ENCODE measurements at places on chromosomes 1 and 21.
A peak's percentile ranks its signal among the peaks of the same experiment; 100 is the strongest.

DNA sequence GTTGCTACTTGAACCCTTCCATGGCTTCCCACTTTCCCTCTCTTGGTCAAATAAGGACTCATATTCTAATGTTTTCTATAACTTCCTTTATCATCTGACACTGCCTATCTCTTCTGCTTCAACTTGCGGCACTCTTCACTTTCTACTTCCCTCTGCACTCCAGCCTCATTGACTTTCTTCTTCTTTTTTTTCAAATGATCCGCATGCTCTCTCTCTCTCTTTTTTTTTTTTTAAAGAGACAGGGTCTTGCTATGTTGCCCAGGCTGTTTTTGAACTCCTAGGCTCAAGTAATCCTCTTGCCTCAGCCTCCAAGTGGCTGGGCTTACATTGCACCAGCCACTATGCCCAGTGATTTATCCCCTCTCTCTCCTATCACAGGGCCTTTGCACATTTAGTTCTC is 7.3 kb upstream of the IL10 start:
- DNase-seq = no peak

- DNase-seq = no peak
Observed at GRCh38 chr1:170634293-170634692, 29.6 kb upstream of the PRRX1 start.

GRCh38 chr1:18942340-18942739 is 14.1 kb downstream of the IFFO2 start:
- DNase-seq = no peak

DNA sequence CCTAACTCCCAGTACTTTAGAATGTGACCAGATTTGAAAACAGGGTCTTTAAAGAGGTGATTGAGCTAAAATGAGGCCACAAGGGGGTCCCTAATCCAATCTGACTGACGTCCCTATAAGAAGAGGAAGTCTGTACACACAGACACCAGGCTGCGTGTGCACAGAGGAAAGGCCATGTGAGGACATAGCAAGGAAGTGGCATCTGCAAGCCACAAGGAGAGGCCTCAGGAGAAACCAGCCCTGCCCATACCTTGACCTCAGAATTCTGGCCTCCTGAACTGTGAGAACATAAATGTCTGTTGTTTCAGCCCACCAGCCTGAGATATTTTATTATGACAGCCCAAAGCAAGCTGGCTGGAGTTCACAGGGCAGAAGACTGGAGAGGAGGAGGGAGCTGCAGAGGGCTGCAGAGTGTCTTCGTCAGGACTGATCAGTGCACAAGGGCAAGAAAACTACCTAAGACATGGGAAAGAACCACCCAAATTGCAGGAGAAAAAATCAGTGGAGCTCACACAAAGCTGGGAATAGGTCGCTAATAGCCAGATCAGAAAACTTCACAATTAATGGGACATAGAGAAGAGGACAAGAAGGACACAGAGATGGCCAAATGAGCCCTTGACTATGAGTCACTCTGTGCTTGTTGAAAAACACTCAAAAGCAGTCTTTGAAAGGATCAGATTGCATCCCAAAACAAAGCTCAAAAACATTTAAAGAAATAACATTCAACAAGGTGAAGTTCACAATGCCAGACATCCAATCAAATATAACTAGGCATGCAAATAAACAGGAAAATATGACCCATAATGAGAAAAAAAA is 14.1 kb upstream of the WNT9A start:
- no peak for DNase-seq

DNA sequence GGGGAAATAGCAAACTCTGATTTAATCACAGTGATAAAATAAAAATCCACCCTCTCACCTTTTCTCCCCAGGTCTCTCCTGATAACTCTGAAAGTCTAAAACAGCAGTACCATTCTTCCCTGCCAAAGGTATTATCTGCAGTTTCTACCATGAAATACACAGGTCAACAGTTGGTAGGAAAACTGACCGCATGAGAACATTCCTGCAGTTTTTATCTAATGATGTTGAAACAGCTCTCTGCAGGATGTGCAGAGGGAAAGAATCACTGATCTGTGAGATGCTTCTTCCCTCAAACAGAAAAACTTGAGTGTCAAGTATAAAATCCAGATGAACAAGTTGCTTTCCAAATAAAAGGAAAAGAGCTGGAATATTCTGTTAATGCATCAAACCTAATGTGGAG is 39.1 kb downstream of the KCNJ6 start:
- DNase-seq = no peak

- no peak for DNase-seq
Observed at GRCh38 chr1:70518106-70518505, 107.0 kb downstream of the CTH start.

- DNase-seq = no peak
Observed at GRCh38 chr1:35797380-35797779, 10.4 kb upstream of the AGO4 start.

- no peak for DNase-seq
Observed at GRCh38 chr1:12776801-12777557, 3.4 kb downstream of the PRAMEF12 start.

DNA sequence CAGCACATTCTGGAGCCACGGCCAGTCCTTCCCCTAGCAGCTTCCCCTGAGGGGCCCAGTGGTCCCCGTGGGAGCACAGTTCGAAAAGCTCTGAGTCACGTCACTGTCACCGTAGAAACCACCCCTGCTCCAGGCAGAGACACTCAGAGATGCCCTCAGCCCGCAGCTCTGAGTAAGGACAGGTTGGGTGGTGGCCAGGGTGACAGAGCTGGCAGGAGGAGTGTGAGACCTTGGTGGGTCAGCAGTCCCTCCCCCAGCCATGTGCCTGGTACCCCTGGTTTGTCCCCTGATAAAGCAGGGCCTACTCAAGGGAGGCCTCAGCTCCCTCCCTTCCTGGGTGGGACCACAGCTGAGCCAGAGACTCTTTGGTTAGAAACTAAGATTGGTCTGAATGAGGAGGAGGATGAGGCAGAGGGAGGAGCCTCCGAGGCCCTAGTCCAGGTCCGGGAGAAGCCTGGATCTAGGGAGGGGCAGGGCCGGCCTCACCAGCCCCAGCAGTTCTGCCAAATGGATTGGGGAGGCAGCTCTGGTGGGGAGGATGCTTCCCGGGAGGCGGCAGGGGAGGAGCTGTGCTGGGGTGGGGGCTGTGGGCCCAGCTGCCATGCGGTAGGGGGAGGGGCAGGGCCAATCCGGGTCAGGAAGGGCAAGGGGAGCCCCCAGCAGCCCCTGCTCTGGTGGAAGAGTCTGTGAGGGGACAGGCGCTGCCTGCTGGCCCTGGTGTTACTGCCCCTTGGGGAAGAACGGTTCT is 55.2 kb downstream of the SLC9A1 start:
- peak; percentile 39 for DNase-seq

DNA sequence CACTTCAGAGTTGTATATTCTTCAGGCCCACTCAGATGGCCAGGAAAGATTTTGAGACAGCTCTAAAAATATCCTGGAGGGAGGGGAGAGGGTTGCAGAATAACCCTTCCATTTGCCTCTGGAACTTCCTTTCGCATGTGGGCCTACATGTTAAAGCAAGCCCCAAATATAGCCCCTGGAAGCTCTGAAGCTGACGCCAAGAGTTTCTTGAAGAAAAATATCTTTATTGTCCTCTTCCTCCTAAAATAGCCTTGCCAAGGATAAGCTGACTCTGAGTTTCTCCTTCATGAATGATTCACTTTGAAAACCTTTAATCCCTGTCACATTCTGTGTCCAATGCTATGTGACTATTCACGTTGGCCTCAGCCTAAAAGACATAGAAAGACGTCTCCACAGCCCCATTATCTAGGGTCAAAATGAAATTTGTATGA is 6.4 kb downstream of the C1orf116 start:
- DNase-seq = no peak

- no peak for DNase-seq
Observed at GRCh38 chr1:12657060-12657884, 13.4 kb downstream of the AADACL4 start.

DNA sequence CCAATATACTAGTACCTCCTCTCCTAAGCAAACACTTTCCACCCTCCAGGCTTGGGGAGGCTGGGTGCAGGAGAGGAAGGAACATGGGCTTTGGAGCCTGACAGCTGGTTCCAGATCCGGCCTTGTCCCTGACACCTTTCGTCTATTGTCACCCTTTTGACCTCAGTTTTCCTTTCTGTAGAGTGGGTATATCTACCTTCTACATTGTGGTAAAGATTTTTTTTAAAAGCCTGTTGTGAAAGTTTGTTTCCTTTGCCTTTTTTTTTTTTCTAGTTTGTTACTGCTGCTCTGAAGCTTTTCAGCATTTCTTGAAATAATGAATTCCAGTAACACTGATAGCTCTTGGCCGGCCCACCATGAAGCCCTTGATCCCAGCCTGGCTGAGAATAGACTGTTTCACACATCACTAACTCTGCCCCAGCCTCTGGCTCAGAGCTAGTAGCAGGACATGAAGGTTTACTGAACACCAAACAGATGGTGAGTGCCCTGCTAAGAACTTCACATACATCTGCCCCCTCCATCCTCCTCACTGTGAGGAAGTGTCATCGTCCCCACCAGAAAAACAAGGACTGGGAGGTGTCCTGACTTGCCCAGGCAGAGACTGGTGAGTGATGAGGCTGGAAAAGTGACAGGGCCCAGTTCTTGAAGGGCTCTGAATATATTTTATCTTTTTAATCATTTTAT is 33.0 kb upstream of the ID3 start:
- no peak for DNase-seq

- no peak for DNase-seq
Observed at GRCh38 chr1:100717218-100717617, 2.3 kb upstream of the VCAM1 start.

- no peak for DNase-seq
Observed at GRCh38 chr1:206573319-206573718, 38.9 kb downstream of the EIF2D start.

- no peak for DNase-seq
Observed at GRCh38 chr1:109263234-109263596, 13.9 kb downstream of the CELSR2 start.

GRCh38 chr1:44312399-44313196 is 42.5 kb downstream of the ERI3 start:
- no peak for DNase-seq

DNA sequence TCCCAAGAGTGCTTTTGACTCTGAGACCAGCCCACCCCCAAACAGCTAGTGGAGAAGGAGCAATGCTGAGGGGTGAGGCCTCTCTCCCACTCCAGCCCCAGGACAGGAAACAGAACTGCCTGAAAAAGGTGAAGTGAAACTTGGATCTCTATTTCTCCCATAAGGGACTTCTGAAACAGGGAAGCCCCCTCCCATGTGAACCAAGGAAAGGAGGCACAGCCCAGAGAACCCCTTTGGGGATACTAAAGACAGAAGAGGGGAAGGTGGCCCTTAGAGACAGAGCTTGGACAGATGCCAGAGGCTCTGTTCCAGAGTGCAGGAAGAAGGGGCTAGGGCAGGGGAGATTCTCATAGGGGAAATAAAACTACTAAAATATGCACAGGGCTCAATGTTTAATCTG is 2.9 kb downstream of the TNFAIP8L2 start:
- no peak for DNase-seq

GRCh38 chr1:87603626-87604025 is 274.9 kb downstream of the LMO4 start:
- no peak for DNase-seq

DNA sequence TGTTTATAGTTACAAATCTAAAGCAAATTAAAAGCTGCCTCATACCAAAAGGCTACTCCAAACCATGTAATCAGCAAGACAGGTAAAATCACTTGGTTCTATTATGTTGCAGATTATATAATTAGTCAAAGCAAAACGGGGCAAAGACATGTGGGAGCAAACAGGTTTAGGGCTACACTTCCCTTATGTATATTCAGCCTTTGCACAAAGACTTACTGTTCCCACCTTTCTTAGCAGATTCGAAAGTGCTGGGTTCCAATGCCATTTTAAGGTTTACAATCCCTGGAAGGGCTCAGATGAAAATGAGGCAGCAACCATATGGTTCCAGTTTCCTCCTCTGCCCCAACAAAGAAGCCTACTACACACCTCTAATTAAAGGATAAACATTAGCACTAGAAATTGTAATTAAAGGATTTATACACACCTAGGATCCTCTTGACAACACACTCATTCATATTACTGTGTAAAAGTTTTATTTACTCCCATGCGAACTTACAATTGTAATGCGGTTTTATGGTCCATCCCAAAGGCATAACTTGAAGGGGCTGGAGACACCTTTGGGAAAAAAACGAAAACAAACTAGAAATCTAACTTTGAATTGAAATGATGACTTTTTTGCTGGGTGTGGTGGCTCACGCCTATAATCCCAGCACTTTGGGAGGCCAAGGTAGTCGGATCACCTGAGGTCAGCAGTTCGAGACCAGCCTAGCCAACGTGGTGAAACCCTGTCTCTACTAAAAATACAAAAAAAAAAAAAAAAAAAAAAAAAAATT is 117.3 kb upstream of the PKN2 start:
- DNase-seq = no peak
